ENCODE measurements at places on chromosomes 5 and 9. TPM values are rescaled to one million over a fixed set of nuclear protein-coding genes. Genes with fewer than 3 reads are reported as not detected.

The RASGRF2 gene
- 19.4 TPM for total RNA-seq

DNA sequence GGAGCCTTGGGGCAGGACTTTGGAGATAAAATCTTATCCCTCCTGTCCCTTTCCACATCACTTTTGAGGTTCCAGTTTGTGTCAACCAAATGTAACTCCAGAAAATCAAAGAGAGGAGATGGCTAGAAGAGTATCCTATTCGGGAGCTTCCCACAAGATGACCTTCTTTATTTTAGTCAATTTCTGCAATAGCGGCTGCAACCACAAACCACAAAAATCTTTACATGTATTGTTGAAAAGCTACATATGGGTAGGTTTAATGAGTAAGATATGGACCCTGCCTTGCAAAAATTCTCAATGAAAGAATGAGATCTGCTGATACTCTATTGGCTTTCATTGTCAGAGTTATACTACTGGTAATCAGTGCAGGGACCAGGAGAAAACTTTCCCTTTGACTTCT lies 92.2 kb upstream of the MAMDC2 start:
- no peak for DNase-seq
- H3K4me3 ChIP-seq, result no peak overlapping the region
- H3K4me1 ChIP-seq, result no peaks in the 10 kb centered on the region

The FGF1 gene
- total RNA-seq, result not detected

The PCDHB2 gene
- total RNA-seq, result not detected

GRCh38 chr5:82365744-82366228 lies 87.6 kb upstream of the RPS23 start:
- H3K4me1 ChIP-seq, result no peaks in the 10 kb centered on the region
- H3K4me3 ChIP-seq, result no peak overlapping the region
- no peaks in the 10 kb centered on the region for H3K36me3 ChIP-seq
- H3K27ac ChIP-seq, result no peak overlapping the region
- no peaks in the 10 kb centered on the region for H3K27me3 ChIP-seq

GRCh38 chr5:159504106-159504856 lies 174.0 kb upstream of the IL12B start:
- no peak overlapping the region for H3K4me3 ChIP-seq
- H3K27ac ChIP-seq, result no peak overlapping the region
- no peaks in the 10 kb centered on the region for H3K36me3 ChIP-seq
- H3K27me3 ChIP-seq, result no peaks in the 10 kb centered on the region

GRCh38 chr5:131999441-132000240 lies 11.8 kb downstream of the ACSL6 start:
- H3K4me3 ChIP-seq, result no peak overlapping the region
- H3K27ac ChIP-seq, result no peak overlapping the region
- H3K27me3 ChIP-seq, result no peaks in the 10 kb centered on the region
- peaks cover 8% of the 10 kb centered on the region for H3K4me1 ChIP-seq

The PDLIM4 gene
- total RNA-seq, result not detected

GRCh38 chr9:70472268-70473249 lies 58.1 kb upstream of the KLF9 start:
- DNase-seq, result no peak
- H3K36me3 ChIP-seq, result no peaks in the 10 kb centered on the region
- no peaks in the 10 kb centered on the region for H3K27me3 ChIP-seq
- H3K27ac ChIP-seq, result no peak overlapping the region
- no peak overlapping the region for H3K4me3 ChIP-seq
- H3K4me1 ChIP-seq, result no peaks in the 10 kb centered on the region

- H3K27ac ChIP-seq, result no peak overlapping the region
- no peaks in the 10 kb centered on the region for H3K27me3 ChIP-seq
- H3K36me3 ChIP-seq, result peaks cover 3% of the 10 kb centered on the region
- H3K4me1 ChIP-seq, result no peaks in the 10 kb centered on the region
These were observed 61.9 kb downstream of the EHMT1 start for GRCh38 chr9:137680444-137681358.

- no peaks in the 10 kb centered on the region for H3K36me3 ChIP-seq
- H3K27me3 ChIP-seq, result no peaks in the 10 kb centered on the region
- no peaks in the 10 kb centered on the region for H3K4me1 ChIP-seq
- DNase-seq, result peak; percentile 70
These were observed 26.5 kb upstream of the MTMR12 start for GRCh38 chr5:32339198-32339597.

The RUSC2 gene
- not detected for total RNA-seq

DNA sequence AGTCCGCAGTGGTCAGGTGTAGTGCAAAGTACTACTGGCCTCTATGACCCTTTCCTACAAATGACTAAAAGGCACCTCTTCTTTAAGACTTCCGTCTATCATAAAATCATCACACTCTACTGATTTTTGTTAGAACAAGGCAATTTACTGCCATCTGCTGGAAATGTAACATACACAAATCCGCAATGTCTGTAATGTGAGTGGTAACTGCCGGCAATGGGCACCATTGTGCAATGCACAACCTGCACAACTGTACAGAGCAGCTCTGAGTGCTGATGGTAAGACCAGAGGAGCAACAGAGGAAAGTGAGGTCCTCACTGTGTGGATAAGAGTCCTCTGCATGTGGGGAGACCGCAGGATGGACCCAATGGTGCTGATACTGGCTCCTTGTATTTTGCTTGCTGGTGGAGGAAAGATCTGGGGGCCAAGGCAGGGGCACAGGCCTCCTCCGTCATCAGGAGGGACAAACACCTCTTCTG lies 103.7 kb downstream of the ATPSCKMT start:
- no peaks in the 10 kb centered on the region for H3K27me3 ChIP-seq
- no peak overlapping the region for H3K4me3 ChIP-seq
- peak; percentile 80 for DNase-seq
- H3K27ac ChIP-seq, result no peak overlapping the region
- no peaks in the 10 kb centered on the region for H3K36me3 ChIP-seq

DNA sequence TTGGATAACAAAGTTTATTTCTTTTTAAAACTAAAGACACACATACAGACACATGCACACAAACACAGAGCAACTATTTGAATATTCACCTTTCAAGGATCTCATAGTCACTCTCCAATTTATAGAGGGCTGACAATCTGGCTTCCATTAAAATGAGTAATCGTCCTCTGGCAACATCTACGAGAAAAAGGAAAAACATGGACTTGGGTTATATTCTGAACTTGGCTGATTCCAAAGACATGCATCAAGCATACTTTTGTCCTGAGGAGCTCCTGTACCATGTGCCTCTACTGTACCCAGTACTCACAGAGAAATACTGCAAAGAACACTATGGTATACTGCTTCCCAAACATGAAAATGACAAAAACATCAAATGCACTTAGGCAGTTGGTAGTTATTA lies 15.4 kb downstream of the IARS1 start:
- H3K27me3 ChIP-seq, result no peaks in the 10 kb centered on the region
- DNase-seq, result no peak
- no peak overlapping the region for H3K4me3 ChIP-seq
- no peak overlapping the region for H3K27ac ChIP-seq

The IL4 gene
- not detected for total RNA-seq

DNA sequence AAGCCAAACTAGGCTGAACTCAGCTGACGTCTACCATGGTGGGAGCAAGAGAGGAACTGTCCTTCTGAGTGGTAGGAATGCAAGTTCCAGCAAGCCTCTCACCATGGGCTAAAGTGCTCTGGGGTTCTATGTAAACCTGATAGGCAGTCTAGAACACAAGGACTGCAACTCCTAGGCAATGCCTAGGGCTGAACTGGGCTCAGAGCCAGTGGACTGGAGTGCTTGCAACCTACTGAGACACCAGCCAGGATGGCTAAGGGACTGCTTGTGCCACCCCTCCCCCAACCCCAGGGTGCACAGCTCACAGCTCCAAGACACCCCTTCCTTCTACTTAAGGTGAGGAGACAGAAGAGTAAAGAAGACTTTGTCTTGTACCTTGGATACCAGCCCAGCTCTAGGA lies 12.1 kb upstream of the RCL1 start:
- DNase-seq, result no peak
- no peaks in the 10 kb centered on the region for H3K27me3 ChIP-seq
- H3K36me3 ChIP-seq, result no peaks in the 10 kb centered on the region

GRCh38 chr9:109478051-109478563 lies 20.0 kb downstream of the PTPN3 start:
- no peak for DNase-seq
- no peaks in the 10 kb centered on the region for H3K4me1 ChIP-seq
- H3K27ac ChIP-seq, result no peak overlapping the region
- no peaks in the 10 kb centered on the region for H3K36me3 ChIP-seq

DNA sequence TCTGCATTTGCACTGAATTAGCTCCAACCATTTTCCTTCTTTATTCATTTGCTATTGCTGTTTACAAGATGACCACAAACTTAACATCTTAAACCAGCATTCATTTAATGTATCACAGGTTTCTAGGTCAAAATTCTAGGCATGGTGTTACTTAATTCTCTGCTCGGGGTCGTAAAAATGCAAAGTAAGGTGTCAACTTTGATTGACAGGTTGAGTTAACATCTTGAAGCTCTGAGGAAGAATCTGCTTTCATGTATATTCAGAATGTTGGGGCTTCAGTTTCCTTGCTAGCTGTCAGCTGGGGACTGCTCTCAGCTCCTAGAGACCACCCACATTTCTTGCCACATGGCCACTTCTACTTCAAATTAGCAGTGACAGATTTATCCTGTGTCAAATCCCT lies 348.7 kb upstream of the GRIN3A start:
- no peak overlapping the region for H3K27ac ChIP-seq
- H3K27me3 ChIP-seq, result no peaks in the 10 kb centered on the region
- no peak overlapping the region for H3K4me3 ChIP-seq
- no peak for DNase-seq

DNA sequence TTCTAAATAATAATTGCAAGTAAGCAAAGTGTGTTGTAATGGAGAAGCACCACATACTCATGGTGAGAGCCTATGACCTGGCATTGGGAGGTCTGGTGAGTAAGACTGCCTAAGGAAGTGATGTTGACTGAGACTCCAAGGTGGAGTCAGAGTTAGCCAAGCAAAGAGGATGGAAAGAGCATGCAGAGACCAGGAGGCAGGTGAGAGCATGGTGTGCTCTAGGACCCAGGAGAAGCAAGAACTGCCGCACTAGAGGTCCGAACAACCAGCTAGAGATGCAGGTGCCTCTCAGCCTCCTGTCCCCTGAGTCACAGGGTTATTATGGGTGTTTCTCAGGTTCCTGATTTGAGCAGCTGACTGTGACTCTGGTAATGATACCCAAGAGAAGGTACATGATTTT lies 27.3 kb downstream of the ANP32B start:
- no peaks in the 10 kb centered on the region for H3K27me3 ChIP-seq
- H3K27ac ChIP-seq, result peak overlapping the region; percentile 95
- peaks cover 82% of the 10 kb centered on the region for H3K4me1 ChIP-seq
- DNase-seq, result peak; percentile 91
- H3K4me3 ChIP-seq, result no peak overlapping the region

- peaks cover 31% of the 10 kb centered on the region for H3K4me1 ChIP-seq
- H3K27ac ChIP-seq, result no peak overlapping the region
- no peaks in the 10 kb centered on the region for H3K36me3 ChIP-seq
- no peak overlapping the region for H3K4me3 ChIP-seq
- no peak for DNase-seq
- no peaks in the 10 kb centered on the region for H3K27me3 ChIP-seq
These were observed 21.2 kb downstream of the CAST start for GRCh38 chr5:96683392-96683791.

DNA sequence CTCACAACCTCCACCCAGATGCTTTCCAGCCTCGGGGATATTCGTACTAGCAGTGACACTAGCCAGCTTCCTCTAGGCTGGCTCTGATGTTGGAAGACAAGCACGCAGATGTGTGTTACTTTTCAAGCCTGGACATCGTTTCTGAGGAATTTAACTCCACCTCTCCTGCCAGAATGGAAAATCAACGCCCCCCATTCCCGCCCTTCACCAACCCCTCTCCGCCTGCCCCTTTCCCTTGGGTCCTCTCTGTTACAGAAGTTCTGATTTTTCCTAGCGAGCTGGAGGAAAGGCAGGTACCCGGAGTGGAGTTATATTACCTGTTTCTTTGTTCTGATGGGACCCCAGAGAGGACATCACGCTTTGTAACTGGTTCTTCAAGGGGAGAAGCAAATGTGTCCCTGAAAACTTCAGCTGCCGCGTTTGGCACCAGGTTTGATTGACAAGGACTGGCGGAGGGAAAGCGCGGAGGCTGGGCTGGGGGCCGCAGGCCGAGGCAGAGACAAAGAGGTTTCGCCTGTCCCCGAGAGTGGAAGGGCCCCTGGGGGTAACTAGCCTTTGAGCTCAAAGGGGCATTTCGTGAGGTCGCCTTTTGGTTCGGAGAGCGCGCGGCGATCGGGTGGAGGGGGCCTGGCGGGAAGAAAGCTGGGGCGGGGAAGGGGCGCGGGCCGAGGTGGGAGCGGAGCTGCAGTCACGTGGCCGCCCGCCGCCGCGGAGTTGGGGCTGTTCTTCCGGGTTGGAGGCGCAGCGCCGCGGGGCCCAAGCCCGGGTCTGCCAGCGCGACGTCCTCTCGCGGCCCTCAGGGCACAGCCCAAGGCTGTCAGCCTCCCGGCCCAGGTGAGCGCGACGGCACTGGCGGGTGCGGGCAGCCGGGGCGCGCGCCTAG lies at the start of gene NNT:
NNT (plus strand) TSS at position 720 of the 883 bp plus-strand sequence. CDS start 6,016 bp downstream, outside the sequence.
- H3K36me3 ChIP-seq, result peaks cover 5% of the 10 kb centered on the region
- DNase-seq, result peak; percentile 92
- no peaks in the 10 kb centered on the region for H3K27me3 ChIP-seq
- H3K27ac ChIP-seq, result peak within 1 kb of the TSS; percentile 86
- peak within 1 kb of the TSS; percentile 88 for H3K4me3 ChIP-seq

The ECSCR gene
- not detected for total RNA-seq

- peaks cover 48% of the 10 kb centered on the region for H3K4me1 ChIP-seq
- H3K27ac ChIP-seq, result no peak overlapping the region
- no peaks in the 10 kb centered on the region for H3K27me3 ChIP-seq
- no peaks in the 10 kb centered on the region for H3K36me3 ChIP-seq
- DNase-seq, result peak; percentile 39
These were observed 2.3 kb downstream of the TPRN start for GRCh38 chr9:137198051-137198901.

DNA sequence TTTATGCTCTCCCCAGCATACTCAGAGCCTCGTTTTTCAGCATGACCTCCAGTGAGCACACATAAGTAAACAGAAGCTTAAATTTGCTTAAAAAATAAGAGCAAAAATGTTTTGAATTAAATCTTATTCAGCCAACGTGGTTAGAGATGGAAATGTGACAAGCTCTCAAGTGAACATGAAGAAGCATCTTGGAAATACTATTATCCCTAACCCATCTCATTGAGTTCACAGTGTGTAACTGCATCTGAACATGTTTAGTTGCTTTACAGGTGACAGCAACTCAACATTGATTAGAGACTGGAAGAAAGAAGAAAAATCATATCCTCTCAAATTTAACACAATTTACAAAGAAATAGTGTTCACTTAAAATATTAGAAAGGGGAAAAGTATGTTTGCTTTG lies 1785.1 kb downstream of the MAT2B start:
- no peaks in the 10 kb centered on the region for H3K27me3 ChIP-seq
- H3K36me3 ChIP-seq, result no peaks in the 10 kb centered on the region
- no peaks in the 10 kb centered on the region for H3K4me1 ChIP-seq
- no peak for DNase-seq
- no peak overlapping the region for H3K4me3 ChIP-seq

- no peaks in the 10 kb centered on the region for H3K36me3 ChIP-seq
- peak; percentile 61 for DNase-seq
- H3K4me1 ChIP-seq, result peaks cover 5% of the 10 kb centered on the region
- peak overlapping the region; percentile 48 for H3K4me3 ChIP-seq
- no peak overlapping the region for H3K27ac ChIP-seq
These were observed 153.8 kb downstream of the GOLPH3 start for GRCh38 chr5:32020271-32020670.

Measured in Karpas-422 (cell line).